NCI-H460 (cell line): ENCODE measurements at places on chromosomes 1 and 21. TPM values are rescaled to one million over a fixed set of nuclear protein-coding genes. Genes with fewer than 3 reads are reported as not detected.

GRCh38 chr1:235027862-235028250 is 100.8 kb downstream of the TOMM20 start:
- DNase-seq = no peak

DNA sequence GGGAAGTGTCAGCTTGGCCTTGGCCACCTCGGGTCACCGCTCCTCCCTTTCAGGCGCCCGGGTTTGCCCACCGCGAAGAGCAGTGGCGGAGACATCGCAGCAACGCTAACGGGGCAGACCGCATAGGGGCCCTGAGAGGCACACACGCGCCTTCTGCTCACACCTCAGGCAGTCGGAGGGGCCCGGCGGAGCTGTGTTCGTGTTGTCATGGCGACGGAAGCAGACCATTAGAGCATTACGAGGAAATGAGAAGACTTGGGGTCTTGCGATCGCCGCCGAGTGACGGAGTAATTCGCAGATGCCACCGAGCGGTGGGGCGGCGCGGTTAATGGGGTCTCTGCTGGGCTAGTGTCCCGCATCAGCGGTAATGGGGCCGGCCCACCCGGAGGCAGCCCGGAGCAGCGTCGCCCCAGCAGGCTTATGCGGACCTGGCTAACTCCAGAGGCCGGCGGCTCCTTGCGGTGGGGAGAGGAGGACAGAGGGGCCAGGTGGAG is 144.1 kb downstream of the TNR start:
- DNase-seq = no peak

DNA sequence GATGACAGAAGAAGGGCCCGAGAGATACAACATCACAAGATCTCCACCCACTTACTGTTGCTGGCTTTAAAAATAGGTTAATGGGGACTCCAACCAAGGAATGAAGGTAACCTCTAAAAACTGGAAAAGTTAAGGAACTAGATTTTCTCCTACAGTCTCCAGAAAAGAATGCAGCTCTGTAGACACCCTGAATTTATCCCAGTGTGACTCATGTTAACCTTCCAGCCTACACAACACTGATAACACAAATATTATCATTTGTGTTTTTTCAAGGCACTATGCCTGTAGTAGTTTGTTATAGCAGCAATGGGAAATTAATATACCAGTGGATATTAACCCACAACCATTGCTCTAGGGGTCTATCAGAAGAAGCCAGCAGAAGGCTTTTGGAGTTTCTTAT is 730.7 kb upstream of the ZP4 start:
- no peak for DNase-seq

DNA sequence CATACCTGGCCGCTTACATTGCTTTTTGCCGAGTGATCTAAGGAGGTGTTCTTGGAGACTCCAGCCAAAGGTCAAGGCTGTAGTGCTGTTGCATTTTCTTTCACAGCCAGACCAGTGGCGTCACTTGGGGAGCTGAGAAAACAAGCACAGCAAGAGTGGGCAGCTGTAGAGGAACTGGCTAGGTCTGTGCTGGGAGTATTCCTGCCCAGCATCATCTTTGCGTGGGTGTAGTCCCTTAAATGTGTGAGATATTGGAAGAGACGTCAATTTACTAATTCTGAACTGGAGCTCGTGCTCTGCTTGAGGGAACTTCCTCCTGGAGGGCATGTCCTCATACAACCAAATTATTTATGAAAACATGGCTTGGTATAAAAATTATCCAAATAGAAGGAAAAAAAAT is 10.2 kb downstream of the UBIAD1 start:
- no peak for DNase-seq

- DNase-seq = no peak
Measured at GRCh38 chr21:42319851-42320572, 4.8 kb upstream of the TFF3 start.

- no peak for DNase-seq
Measured at GRCh38 chr1:247402120-247402675, 13.8 kb upstream of the NLRP3 start.

The IL19 gene
- total RNA-seq = not detected in 2 replicates

DNA sequence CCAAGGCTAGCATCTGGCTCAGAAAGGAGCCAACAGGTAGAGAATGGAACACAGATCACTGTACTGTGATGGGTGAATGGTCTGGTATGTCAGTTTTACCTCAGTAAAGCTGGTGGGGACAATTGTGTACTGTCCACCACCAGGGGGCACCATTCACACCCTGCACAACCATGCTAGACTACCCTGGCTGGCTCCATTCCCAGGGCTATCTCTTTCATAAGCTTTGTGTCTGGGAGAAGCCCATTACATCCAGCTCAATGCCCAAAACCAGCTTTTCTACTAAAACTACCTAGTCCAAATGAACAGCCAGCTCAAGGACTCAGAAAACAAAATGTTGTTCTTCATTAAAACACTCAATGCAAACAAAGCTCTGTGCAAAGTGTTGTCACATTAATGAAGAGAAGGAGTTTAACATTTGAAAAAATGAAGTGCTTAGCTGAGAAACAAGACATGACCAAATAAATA is 62.0 kb upstream of the RASAL2 start:
- DNase-seq = peak; percentile 84

The CHTOP gene
- 82.8 and 101 TPM in 2 replicates for total RNA-seq

DNA sequence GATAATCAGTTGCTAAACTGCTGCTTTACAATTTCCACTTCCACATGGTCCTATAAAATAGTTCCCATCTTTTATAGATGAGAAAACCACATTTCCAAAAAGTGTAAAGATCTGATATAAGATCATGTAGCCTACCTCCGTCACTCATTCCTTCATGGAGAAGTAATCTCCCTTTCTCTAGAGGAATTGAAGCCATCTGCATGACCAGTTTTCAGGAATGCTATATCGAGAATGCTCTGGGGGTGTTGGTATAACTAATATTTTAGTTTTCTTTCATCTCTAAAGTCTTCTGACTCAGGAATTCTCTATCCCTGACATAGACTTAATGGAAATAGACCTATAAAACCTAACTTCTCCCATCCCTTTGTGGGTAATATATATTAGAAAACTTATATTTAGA is 173.0 kb upstream of the UBE2U start:
- DNase-seq = no peak

The TNFRSF18 gene
- total RNA-seq = not detected in 2 replicates

DNA sequence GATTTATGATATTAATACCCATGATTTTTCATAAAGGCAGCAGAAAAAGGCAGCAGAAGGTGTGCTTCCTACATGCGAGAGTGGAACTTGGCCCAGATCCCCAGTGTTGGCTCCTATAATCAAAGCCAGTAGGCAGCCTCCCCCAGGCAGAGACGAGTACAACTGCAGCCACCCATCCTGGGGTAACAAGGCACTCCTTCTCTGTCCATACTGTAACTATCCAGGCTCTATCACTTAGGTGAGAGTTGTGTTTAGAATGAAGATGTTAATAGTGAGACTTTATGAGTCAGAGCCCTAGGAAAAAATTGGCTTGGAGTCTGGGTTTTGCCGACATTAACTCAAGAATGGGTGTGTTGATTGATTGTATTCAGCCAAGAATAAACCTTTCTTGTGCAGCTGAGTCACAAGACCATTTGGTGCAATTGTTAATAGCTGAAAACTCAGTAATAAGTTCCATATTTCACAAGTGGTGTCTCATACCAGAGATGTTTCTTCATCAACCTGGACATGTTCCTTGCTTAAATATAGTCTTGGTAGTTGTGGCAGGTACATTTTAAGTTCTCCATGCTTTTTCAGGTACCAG is 322.3 kb downstream of the DUSP10 start:
- peak; percentile 89 for DNase-seq

GRCh38 chr1:39777306-39777705 is 6.2 kb upstream of the OXCT2 start:
- DNase-seq = no peak

DNA sequence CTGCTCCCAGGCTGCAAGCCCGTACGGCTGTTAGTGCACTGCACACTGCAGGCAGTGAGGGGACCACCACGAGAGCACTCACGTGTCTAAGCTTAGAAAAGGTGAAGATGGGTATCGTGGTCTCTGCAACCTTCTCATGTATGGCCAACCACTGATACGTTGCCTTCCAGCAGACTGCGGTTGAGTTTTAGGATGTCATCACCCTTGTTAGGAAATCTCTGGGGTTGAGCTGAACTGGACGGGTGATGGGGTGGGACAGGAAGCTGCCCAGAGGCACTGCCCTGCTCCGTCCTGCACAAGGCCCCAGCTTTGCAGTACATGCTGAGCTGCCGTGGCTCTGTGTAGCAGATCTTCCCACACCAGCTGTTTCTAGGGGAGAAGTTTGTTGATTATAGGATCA is 43.3 kb downstream of the FAAP20 start:
- DNase-seq = no peak

DNA sequence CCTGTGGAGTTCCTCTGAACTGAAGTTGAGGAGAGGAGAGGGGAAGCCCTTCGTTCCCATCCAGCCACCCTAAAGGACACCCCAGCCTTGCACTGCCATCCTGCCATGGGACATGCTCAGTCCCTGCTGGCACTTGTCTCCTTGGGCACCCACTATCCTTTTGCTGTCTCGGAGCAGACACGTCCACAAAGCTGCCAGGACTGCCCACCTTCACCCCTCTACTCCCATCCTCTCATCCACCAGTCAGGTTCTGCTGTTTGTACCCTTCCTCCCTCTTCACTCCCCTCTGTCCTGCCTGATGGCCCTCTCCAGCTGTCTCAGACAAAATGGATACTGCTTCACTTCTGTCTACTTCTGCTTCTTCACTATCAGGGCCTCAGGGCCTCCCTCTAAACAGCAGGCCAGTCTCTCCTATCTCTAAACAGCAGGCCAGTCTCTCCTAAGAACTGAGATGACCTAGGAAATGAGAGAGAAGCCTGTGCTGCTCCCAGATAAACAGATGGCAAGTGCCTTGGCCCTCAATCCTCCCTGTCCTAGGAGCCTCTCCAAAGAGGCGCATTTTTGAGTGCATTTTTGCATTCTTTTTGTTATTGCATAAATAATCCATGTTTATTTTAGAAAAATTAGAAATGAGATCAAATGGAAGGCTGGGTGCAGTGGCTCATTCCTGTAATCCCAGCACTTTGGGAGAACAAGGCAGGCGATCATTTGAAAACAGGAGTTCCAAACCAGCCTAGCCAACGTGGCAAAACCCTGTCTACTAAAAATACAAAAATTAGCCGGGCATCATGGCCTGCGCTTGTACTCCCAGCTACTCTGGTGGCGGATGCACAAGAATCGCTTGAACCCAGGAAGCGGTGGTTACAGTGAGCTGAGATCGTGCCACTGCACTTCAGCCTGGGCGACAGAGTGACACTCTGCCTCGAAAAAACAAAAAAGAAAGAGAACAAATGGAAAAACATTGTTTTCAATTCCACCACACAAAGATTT is 4.4 kb upstream of the PYCR2 start:
- DNase-seq = no peak

GRCh38 chr1:113576271-113576670 is 183.0 kb downstream of the PHTF1 start:
- DNase-seq = no peak

GRCh38 chr1:44655609-44656008 is 18.7 kb downstream of the TMEM53 start:
- peak; percentile 12 for DNase-seq

DNA sequence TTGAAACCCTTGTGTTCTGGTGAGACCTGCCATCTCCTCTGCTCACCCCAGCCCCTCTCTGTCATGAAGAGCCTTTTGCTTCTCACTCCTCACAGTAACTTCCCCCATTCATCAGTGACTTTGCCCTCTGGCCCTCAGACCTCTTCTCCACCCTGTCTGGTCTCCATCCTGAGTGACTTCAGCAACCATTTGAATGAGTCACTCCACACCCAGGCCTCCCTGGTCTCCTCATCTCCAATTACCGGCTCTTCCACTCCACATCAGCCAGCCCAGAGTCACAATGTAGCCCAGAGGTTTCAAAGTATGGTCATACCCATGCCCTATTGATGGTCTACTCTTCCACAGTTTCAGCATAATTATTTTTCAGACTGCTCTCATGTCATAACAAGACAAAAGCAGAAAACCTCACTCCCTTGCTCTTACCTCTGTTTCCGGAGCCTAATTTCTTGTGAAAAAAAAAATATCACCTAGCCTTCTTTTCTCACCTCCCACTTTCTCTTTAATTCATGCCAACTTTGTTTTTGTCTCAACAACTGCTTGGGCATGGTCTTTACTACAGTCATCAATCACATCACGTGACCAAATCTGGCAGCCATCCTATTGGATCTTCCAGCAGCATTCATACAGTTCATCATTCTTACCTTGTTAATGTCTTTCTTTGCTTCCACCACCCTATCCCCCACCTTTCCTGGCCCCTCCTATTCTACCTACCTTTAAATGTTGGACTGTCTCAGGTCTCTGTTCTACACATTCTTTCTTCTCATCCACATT is 35.6 kb upstream of the NEK7 start:
- peak; percentile 58 for DNase-seq

DNA sequence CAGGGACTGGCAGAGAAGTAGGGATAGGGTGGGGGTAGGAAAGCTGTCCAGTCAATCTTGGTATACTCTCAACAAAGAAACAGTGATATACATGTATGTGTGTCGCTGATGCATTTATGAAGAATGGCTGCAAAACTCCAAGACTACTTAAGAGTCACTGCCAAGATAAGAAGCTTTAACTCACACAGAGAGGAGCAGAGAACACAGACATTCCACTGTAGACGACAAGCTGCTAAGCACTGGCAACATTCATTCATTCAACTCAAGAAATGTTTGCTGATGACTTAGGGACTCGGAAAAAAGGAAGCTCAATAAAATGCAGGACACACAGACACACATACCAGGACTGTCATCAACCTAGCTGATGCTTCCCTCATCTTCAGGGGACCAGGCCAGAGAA is 5.5 kb downstream of the CTNNBIP1 start:
- no peak for DNase-seq

DNA sequence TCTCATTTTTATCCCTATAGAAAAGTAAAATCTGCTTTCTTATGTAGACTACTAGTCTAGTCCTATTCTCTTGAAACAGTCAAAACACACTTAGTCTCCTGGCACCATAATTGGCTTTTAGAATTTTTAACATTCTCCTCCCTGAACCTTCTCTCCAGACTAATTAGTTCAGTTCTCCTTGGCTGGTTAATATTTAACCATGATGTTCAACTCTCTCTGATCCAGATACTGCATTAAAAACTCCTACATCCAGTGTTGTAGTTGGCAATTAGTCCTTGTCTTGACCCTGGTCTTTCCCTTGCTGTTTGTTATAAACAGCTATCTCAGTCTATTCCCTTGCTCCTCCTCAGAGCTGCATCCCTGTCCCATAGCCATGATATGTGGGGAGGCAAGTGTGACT is 422.9 kb upstream of the BEND5 start:
- DNase-seq = no peak

The RIPK4 gene
- 1.4 and 1.8 TPM in 2 replicates for total RNA-seq

GRCh38 chr1:8349961-8350360 is 32.0 kb downstream of the SLC45A1 start:
- no peak for DNase-seq

DNA sequence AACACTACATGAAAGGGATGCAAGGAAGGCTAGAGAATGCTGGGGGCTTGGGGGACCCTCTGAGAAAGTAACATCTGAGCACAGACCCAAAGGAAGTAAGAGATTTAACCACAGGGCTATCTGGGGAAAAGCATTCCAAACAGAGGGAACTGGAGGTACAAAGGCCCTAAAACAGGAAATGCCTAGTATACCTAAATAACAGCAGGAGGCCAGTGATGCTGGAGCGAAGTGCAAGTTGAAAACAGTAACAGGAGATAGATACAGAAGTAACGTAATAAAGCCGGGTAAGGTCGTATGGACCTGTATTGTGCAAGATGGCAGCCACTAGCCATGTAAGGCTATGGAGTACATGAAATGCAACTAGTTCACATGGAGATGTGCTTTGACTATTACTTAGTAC is 52.1 kb downstream of the CD34 start:
- no peak for DNase-seq
